ENCODE measurements at places on chromosomes 4 and X.

DNA sequence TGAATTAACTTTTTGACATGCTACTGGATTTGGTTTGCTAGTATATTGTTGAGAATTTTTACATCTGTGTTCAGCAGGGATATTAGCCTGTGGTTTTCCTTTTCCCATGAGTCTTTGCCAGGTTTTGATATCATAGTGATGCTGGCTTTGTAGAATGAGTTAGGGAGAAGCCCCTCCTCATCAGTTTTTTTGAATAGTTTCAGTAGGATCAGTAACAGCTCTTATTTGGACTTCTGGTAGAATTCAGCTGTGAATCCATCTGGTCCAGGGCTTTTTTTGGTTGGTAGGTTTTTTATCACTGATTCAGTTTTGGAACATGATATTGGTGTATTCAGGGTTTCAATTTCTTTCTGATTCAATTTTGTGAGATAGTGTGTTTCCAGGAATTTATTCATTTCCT is 790.4 kb upstream of the GRID2 start:
- no peak for DNase-seq

DNA sequence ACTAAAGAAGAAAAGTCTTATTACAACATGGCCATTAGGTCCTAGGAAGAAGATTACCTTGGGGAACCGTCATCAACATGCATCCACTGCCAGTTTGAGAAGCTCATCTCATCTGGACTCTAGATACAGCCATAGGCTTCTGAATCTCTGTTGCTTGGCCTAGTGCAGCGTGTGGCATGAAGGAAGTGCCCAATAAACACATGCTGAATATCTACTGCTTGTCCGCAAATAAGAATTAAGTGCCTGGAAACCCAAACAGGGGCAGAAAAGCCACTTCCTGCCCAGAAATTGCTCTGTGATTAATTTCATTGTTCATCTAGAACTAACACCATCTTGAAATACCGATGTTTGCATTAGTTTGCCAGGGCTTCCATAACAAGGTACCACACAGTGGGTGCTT is 241.1 kb upstream of the KLF3 start:
- no peak for DNase-seq

- no peak for DNase-seq
Measured at GRCh38 chrX:140764401-140764919, 54.9 kb downstream of the LINC00632 start.

DNA sequence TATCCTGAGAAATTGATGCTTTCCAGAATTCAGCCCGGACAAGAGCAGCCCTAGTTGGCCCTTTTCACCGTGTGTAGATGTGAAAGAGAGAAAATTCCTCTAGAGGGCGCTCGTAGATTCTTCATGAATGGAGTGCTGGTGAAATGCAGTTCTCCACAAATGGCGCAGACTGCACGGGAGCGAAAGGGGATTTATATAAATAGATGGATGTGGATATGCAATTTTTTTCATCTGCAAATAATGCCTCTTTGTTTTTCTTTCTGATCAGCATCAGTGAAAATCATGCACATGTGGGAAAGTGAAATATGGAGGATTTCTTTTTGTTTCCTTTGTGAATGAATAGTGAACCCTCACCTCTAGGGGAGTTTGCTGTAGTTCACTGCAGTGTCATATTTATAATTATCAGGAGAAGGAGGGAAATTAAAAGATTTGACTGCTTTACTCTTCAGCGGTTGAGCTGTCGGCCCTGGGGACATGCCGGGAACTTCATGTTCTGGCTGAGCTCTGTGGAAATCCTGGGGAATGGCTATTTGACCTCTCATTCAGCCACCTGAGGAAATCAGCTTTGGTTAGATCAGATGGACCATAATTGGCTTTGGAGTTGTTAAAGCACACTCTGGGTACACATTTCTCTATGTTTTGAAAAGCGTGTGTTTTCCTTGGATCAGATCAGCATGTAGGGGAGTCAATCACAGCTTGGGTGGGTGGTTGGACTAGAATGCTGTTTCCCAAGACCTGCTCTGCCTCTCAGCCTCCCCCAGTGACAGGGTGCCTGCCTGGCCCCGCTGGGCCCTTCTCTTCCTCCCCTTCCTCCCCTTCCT is 115.0 kb upstream of the SHISA3 start:
- DNase-seq = no peak

DNA sequence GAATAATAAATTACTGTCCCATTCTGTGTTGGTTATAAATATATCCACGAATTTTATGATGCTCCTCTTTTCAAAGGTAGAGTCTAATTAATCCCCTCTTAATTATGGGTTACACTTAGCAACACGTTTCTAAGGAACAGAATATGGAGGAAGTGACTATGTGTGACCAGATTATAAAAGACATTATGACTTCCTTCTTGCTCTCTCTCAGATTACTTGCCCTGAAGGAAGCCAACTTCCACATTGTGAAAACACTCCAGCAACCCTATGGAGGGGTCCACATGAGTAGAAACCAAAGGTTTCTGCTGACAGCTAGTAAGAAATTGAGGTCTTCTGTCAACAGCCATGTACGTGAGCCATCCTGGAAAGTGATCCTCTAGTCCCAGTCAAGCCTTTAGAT is 59.3 kb downstream of the WDFY3 start:
- no peak for DNase-seq

DNA sequence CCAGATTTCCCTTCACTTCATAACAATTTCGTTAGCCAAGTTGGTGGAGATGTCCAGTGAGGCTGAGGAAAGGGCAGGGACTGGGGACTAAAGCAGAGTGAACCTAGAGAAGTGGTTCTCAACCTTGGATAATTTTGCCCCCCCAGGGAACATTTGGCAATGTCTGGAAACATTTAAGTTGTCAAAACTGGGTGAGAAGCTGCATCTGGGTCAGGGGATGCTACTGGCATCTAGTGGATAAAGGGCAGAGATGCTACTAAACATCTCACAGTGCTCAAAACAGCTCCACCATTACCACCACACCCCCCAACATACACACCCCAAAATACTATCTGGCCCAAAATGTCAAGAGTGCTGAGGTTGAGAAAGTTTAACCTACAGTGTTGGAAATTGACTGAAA is 32.0 kb upstream of the FGF16 start:
- DNase-seq = no peak

DNA sequence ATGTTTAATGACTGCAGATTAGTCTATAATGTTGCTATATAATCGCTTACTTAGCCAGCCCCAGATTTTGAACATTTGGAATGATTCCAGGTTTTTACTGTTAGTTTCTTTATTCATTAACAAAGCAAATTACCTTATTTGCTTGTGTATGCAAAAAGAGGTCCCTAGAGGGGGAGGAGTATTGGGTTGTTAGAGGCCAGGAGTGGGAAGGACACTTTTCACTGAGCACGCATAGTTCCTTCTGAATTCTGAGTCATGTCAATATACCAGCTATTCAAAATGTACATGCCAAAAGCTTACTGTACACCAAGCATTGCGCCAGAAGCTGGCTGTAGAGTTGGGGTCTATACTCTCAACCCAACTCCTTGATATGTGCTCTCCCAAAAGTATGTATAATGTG is 5.1 kb upstream of the DGAT2L6 start:
- no peak for DNase-seq

GRCh38 chrX:85112293-85112692 is 108.6 kb downstream of the APOOL start:
- DNase-seq = no peak

DNA sequence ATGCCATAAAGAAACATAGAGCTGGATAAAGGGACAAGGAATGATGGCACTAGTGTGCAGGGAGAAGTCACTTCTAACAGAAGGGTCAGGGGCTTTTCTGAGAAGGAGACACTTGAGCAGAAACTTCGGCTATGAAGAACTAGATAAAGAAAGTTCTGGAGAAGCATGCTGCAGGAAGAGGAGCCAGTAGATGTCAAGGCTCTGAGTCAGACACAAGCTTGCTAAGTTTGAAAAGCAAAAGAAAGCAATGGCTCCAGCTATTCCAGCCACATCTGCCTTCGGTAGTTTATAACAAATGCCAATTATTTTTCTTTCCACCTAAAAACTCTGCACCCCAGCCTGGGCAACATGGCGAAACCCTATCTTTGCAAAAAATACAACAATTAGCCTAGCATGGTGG is 7.5 kb downstream of the NUDT6 start:
- no peak for DNase-seq

DNA sequence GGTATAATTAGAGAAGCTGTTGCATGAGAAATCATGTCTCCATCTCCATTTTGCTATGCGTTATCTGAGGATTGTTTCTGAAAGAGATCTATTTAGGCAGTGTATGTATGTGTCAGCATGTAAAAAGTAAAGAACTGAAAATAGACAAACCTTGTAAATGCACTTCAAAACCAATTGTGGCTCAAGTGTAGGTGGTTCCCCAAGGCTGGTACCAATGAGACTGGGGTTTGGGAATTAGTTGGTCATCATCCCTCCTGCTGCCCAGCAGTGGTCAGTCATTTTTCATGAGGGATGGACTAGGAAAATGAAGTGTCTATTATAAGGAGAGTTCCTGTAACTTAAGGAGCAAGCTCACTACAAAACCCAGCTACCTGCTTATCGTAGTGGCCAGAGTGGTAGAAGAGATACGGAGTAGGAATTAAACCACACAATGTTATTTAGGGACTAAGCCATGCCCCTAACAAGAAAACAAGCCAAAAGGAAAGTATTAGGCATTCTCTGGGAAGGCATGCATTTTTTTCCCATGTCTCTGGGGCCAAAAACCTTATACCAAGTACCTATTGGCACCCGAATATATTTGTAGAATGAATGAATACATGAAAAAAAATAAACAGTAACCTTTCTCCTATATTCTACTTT is 259.0 kb downstream of the CHIC1 start:
- no peak for DNase-seq

GRCh38 chr4:102104278-102104677 is 241.0 kb downstream of the SLC39A8 start:
- no peak for DNase-seq

- no peak for DNase-seq
Measured at GRCh38 chrX:40513012-40513411, 67.8 kb upstream of the ATP6AP2 start.

DNA sequence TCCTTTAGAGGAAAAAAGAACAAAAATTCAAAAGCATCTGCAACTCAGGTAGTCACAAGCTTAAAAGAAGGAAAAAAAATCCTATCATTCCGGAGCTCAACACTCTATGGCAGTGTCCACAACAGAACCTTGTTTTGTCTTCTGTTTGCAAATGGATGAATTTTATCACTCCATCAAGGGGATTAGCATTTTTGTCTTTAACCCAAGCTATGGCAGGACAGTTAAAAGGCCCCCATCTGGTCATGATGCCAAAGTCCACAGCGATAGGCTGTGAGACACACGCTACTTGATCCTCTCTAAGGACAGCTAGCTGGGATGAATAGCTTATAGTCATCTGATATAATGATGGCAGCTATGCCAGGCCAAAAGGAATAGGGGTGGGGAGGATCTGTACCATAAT is 16.6 kb downstream of the AMER1 start:
- no peak for DNase-seq

DNA sequence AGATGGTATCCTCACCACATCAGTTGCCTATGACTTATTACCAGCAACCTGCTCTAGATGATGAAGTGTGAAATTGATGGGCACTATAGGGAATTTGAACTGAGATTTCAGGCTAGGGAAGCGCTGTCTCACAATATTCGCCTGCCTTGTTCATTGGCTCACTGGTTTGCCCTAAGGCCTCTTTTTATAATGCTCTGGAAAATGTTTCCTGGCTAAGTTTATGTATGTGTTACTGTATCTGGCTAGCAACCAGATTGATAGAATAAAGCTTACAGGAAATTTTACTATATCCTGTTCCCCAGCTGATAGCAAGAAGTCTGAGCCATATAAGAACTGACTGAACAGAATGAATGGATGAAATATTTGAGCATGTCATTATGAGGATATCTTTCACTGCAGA is 71.6 kb downstream of the GSTCD start:
- DNase-seq = no peak

DNA sequence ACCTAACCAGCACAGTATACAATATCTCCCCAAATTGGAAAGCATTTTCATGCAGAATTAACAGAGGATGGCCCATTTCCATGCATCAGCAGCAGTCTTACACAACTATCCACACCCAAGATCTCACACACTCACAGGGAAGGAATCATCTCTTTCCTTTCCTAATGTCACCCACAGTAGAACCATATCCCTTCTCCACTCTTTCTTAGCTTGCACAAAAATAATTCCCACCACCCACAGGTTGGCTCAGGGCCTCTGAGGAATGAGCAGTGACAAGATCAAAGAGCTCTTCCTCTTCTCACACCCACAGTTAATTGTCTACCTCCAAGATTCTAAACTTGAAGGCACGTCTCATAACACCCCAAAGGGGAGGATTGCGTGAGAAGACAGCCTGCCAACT is 217.7 kb upstream of the VEGFC start:
- no peak for DNase-seq

GRCh38 chrX:28177202-28177601 is 196.0 kb upstream of the DCAF8L1 start:
- no peak for DNase-seq

DNA sequence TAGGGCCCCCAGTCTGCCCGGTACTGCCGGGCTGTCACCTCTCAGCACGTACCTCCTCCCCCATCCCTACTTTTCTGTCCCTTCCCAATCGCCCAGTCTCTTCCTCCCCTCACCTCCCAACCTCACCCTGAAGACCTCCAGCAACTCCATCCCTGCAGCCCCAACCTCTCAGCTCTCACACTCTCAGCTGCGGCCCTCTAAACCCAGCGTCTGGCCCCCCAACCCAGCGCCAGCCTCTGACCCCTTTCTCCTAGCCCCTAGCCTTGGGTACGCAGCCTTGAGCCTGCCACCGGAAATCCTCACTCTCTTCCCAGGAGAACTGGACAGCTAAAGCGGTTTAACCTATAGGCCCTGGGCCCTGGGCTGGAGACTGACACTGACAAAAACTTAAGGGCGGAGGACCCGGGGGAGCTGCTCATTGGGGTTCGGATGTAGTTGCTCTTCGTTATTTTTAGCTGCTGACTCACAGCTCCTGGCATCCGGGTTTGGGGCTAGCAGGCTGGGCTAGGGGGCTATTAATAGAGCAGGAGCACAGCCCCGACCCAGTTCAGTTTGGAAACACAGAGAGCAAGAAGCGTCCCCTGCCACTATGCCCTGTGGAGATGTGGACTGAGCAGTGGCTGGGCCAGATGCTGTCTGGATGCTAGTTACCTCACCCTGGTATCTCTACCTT is 9.6 kb upstream of the DLG3 start:
- DNase-seq = no peak

GRCh38 chr4:83748711-83749110 is 212.8 kb downstream of the GPAT3 start:
- DNase-seq = no peak

DNA sequence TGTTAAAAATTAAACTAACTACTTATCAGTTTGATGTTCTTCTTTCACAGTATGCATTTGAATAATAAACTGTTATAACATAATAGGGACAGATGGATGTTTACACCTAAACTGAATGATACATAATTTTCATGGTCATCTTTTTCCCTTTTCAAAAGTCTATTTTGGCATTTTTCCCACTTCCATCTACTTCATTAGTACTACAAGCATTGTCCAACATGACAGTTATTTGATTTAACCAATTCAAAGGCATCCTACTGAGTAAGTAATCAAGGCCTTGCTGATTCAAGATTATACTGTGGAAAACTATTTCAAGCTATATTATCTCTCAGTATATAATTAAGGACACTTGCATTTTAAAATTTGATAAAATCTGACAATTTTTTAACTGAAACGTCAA is 212.9 kb downstream of the FAT4 start:
- no peak for DNase-seq

GRCh38 chr4:128287141-128287870 is at the start of gene PGRMC2:
Gene PGRMC2 (minus strand): TSS chr4:128287813. CDS start chr4:128287790, 23 bp downstream.
- no peak for DNase-seq

- no peak for DNase-seq
Measured at GRCh38 chrX:118577041-118577440, 81.4 kb downstream of the DOCK11 start.

GRCh38 chr4:161929956-161930355 is 233.8 kb downstream of the FSTL5 start:
- no peak for DNase-seq

GRCh38 chr4:7831330-7831729 is 108.3 kb downstream of the AFAP1 start:
- DNase-seq = peak; percentile 24

Measured in stimulated activated CD4-positive, alpha-beta T cell treated with anti-CD3 and anti-CD28 coated beads, Interleukin-4, amount 100 ng/mL, for 4 hours (primary cell).